Vagina (tissue), 2 donors: ENCODE measurements at places on chromosomes 5 and 9.

DNA sequence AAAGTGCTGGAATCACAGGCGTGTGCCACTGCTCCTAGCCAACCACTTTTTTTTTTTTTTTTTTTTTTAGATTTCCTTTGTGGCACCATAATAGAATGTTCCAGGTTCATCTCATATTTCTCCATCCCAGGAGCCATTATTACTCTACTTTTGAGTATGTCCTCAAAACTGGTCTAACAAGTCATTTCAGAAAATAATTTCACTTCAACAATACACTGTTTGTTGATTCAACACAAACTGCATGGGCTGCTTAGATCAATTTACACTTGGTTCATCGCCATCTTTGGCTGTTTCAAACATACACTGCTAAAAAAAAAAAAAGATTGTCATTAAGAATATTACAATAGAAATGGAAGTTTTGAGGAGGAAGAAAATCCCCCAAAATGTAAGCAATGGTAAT lies 57.9 kb downstream of the CSNK1A1 start:
- no peak for DNase-seq

DNA sequence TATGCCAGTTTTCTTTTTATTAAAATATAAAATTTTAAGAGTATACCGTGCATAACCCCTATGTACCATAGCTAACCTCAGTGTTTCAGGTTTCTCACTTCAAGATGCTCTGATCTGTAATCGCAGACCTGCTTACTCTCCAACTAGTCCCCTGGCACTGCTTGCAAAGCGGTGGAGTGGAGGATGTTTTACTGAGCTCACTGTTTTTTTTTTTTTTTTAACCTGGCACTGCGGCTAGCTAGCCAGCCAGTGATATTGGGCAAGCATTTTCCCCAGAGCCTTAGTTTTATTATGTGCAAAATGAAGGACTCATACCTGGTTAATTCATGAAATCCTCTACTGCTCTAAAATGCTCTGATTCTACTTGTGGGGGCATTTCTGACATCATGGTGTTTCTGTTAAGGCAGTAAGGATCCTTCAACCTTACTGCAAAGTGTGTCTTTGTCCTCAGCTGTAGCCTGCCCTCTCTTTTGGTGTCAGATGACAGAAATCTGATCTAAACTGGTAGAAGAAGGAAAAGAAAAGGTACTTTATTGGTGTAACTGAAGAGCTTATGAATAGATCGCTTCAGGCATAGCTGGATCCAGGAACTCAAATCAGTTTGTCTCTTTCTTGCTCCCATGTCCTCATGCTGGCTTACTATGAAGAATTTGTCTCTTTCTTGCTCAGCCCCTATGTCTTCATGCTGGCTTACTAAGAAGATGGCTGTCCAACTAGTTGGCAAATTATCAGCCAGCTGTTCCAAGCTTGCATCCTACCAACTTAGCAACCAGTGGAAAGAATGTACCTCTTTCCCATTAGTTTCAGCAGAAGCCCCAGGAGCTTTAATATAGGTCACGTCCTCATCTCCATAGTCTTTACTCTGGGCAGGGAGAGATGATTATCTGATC lies 59.8 kb downstream of the DOCK2 start:
- no peak for DNase-seq

GRCh38 chr9:98203153-98203552 lies 10.7 kb upstream of the CORO2A start:
- no peak for DNase-seq

GRCh38 chr9:74275872-74276508 lies 221.1 kb upstream of the RORB start:
- no peak for DNase-seq

GRCh38 chr9:95085036-95085770 lies 232.3 kb downstream of the FANCC start:
- DNase-seq = no peak

DNA sequence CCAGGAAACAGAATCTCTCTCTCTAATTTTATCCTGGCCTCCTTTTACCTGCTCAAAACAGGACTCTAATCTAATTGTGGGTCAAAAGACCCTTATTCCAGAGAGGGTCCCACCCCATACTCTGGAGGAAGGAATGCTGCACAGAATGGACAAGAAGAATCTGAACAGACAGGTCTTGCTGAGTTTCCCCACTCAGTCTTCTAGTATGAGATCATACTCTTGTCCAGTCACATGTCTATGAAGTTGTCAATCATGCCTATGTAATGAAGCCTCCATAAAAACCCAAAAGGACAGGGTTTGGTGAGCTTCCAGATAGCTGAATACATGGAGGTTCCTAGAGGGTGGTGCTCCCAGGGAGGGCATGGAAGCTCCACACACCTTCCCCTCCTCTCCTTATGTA lies 123.9 kb upstream of the FER start:
- no peak for DNase-seq

- DNase-seq = no peak
These were observed 34.1 kb upstream of the NR4A3 start for GRCh38 chr9:99787556-99787955.

DNA sequence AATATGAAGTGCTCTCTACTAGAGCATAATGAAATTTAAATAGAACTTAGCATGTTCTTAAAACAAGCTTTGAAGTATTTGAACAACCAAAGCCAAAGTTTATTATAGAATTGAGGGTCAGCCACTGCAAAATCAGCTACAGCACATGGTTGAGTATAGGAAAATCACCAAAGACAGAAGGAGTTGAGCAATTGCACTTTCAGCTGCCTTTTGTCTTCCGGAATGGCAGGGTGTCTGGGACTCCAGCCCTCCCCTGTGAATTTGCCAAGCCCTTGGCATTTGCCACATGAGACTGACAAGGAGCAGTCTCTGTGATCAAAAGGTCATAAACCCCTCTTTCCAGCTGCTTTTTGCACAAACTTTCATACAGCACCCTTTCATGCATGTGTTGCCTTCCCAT lies 8.5 kb upstream of the LURAP1L start:
- DNase-seq = no peak

GRCh38 chr5:157283434-157283833 lies 17.5 kb downstream of the CYFIP2 start:
- no peak for DNase-seq

DNA sequence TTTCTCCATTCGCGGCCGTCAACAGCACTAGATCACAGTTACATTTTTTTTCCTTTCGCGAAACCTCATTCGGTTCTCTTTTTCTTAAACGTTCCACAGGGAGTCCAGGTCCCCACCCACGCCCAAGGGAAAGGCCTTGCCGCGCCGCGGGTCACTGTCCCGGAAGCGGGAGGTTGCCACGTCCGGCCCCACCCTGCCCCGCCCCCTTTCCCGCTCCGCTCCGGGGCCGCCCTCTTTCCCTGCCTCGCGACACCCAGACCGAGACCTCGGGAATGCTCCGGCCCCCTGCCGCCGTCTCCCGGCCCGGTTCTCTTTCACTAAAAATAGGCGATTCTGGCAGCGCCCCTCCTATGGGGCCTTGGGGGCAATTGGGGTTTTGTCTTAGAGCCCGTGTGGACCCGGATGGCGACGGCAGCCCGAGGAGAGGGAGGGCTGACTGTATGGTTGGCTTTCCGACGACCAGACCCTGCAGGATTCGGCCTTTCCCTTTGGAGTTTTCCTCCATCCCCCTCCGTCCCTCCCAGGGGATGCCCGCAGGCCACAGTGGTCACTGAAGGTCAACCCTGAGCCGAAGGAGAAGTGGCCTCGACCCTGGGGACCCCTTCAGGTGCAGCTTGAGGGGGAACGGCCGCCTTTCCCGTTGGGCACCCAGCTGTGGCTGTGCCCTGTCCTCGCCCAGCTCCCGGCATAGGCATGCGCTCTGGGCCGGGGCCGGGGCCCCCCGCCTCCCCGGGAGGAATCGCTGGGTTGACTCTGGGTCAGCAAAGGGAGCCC lies 2.8 kb upstream of the RACK1 start:
- no peak for DNase-seq

GRCh38 chr9:134694714-134695113 lies 53.1 kb downstream of the COL5A1 start:
- DNase-seq = no peak

GRCh38 chr5:72233835-72234234 lies 86.2 kb downstream of the MRPS27 start:
- DNase-seq = no peak

DNA sequence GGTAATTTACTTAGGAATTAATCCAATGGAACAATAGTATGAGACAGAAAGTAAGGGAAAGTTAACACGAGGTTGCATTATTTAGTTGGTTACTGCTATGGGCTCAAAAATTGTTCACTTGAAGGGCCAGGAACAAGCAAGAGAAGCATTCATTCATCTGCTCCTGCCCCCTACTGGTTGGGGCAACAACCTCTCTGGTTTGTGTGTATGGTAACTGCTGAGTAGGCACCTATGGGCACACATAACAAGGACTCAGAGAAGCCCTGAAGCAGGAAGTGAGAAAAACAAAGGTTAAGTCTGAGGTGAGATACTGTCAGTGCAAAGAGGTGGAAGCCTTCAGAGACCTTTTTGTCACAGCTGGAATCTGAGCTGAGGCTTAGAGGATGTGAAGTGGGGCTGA lies 34.4 kb upstream of the RANBP6 start:
- no peak for DNase-seq

- DNase-seq = no peak
These were observed 33.1 kb upstream of the MYOT start for GRCh38 chr5:137834498-137835049.

GRCh38 chr5:178090856-178091255 lies 22.5 kb upstream of the N4BP3 start:
- no peak for DNase-seq

- no peak for DNase-seq
These were observed 72.9 kb downstream of the ARHGEF37 start for GRCh38 chr5:149654231-149654630.

DNA sequence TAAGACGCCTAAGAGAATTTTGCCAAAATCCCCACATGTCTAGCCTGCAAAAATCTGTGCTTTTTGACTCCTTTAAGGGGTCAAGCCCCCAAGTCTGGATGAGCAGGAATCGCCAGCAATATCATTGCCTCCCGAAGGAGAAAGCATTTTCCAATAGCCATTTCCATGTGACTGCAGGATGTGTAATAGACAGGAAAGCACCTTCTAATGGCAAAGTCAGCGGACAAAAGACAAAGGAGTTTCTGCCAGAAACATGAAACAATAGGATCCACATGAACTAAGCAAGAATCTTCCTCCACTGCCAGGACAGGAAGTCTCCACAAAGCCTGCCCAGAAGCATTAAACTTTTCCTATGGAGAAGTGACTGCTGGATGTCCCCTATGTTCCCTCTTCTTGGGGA lies 177.1 kb upstream of the PCSK5 start:
- no peak for DNase-seq

DNA sequence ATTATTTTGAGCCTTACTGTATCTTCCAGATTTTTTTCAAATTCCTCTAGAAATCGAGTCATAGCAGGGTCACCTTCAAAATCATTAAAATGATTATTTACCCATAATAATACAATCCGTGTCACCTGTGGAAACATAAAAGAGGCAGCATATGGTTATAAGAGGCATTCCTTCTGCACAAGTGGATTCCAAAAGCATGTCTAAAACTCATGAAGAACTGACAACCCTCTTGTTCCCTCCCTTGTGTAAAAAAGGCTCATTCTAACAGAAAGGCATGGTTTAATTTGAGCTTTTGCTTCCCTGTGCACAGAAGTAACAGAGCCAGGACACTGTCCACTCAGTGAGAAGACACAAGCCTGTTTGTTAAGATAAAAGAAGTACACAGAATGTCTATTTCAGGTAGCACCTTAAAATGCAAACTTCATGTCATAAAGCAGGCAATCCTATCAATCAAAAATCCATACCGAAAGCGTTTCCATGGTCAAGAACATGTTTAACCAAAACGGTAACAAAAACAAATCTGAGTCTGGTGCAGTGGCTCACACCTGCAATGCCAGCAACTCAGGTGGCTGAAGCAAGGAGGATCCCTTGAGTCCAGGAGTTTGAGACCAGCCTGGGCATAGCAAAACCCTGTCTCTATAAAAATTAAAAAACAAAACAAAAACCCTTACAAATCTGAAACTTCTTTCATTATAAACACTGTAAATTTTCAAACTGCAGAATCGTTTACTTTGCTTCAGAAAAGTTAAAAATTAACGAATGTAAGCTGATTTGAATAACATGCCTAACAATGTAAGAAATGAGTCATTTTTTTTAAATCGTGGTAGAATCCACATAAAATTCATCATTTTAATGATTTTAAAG lies 139.3 kb downstream of the RAPGEF6 start:
- DNase-seq = no peak

DNA sequence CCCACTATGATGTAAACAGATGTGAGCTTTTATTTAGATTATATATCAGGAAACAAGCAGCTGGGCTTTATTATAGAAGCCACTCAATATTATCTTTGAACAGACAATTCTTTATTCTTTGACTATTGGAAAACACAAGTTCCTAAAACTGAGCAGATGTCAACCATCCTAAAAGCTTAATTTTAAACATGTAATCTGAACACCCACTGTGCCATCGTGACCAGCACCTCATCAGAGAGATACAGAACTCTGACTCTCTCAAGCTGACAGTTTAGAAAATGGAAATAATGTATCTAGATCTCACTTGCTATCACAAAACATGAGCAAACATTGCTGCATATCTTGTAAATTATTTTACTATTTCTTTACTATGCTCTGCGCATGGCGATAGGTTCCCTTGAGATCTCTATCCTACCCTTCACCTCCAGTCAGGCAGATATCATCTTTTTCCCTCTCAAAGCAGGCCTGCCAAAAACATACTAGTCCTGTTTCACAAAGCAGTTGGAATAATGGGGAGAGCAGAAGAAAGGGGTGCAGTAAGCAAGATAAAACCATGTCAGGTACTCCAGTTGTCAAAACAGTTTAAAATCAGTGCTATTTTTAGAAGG lies 151.0 kb downstream of the KIAA0825 start:
- DNase-seq = no peak

GRCh38 chr5:133932441-133933168 lies 35.8 kb downstream of the C5orf15 start:
- no peak for DNase-seq

GRCh38 chr5:150641006-150641570 lies 628 bp downstream of the SYNPO start:
- no peak for DNase-seq

DNA sequence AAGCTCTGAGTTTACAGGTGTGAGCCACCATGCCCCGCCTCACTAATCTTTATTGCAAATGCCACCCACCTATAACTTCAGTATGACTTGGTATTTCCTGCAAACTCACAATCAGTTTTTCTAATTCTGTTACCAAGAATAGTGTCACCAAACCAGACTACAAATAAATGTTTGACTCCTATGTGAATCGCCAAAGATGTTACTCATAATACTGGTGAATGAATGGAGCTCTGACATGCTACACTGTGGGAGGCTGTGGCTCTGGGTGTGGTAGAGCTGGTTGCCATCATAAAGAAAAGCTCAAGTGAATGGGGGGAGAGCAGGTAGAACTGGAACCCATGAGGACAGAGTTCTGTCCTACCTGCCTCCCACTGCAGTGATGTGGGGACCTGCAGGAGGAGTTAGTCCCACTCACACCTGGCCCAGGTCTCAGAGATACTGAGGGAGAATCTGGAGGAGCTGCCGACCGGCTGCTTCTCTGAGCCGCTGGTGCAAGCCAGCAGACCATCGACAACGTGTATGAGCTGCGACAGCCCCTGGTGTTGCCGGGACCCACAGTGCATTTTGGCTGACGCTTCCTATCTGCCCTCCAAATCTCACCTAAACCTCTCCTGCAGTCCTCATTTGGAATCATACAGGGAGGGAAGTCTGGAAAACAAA lies 95.7 kb downstream of the ENTREP1 start:
- no peak for DNase-seq
